ENCODE measurements at places on chromosomes 16 and 17. TPM values are rescaled to one million over a fixed set of nuclear protein-coding genes. Genes with fewer than 3 reads are reported as not detected.

DNA sequence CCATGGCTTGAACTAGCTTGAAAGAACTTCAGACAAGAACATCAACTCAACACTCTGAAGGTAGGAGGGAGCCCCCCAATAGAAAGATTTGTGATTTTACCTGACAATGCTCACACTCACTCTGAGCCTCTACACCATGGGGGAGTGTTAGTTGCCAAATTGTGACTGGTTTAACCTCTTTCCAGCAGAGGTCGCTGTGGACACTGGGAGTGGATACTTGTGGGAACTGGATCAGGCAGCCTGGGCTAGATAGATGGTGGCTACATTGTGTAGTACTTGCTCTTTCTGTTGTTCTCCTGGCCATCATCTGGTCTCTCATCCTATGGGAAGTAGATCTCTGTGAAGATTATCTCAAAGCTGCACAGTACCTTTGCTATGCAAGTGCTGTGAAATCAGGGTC lies 2.9 kb downstream of the SMPD3 start:
- no peak for DNase-seq

DNA sequence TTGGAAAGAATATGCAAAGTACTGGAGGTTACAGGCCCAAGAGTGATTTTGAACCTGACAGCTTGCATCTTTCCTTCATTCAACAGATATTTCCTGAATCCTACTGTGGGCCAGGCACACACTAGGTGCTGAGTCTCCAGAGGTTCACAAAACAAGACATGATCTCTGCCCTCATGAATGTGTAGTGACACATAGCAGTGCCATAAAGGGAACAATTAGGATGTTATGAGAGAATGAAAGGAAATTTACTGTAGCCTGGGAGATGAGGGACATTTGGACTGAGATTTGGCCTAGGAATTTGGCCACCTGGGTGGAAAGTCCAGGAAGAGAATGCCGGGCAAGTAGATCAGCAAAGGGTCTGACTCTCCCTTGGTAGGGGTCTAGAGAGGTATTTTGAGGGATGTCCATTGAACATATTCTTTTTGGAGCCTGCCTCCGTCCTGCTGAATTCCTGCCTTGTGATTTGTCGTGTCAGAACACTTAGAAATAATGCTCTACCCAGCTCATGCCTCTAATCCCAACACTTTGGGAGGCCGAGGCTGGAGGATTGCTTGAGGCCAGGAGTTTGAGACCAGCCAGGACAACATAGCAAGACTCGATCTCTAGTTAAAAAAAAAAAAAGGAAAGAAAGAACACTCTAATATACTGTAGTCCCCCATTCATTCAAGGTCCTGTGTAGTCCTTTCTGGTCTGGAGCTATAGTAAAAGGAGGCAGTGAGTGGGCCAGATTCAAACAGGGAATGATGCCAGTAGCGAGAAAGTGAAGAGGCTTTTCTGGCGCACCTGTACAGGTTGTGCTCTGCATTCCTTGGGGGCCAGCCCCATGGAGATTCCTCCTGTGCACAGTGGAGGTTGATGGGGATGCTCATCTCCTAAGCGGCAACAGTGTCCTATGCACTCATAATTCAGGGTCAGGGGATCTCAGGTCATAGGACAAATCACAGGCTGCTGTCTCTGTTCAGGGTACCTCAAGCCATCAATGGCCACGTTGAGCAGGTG lies 90.6 kb upstream of the CLEC18A start:
- DNase-seq: no peak

- no peak for DNase-seq
Measured at GRCh38 chr17:17568772-17569195, 22.7 kb downstream of the PEMT start.

DNA sequence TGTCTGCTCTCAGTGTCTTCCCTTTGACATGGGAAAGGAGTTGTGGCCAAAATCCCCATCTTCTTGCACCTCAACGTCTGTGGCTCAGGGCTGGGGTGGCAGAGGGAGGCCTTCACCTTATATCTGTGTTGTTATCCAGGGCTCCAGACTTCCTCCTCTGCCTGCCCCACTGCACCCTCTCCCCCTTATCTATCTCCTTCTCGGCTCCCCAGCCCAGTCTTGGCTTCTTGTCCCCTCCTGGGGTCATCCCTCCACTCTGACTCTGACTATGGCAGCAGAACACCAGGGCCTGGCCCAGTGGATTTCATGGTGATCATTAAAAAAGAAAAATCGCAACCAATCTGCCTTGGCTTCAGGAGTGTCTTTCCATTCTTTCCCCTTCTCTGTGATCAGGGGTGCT lies 918 bp upstream of the MRM1 start:
- no peak for DNase-seq

TMEM98 gene
- polyA plus RNA-seq: 314 TPM

DNA sequence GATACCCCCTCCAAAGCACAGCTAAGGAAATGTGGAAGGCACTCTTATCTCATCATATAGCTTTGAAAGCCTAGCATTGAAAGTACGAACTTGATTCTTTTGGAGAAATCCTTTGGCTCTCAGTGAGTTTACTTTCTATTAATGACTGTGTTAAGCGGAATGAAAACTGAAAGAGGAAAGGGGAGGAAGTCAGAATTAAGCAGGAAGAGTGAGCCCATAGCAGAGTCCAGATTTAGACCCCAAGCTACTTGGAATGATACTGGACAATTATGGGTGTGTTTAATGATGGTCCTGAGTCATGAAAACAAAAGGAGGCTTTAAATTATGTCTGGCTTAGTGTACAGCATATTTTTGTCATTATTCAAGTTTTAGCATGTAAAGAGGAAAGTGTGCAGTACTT lies 42.2 kb downstream of the TENT4B start:
- DNase-seq: peak; percentile 21
